Endothelial cell of umbilical vein (primary cell): ENCODE measurements at places on chromosomes 3 and 15.

GRCh38 chr3:55723653-55724406, 236.7 kb upstream of the WNT5A start:
- DNase-seq, result no peak

GRCh38 chr3:45582430-45582829, 12.1 kb upstream of the LIMD1 start:
- DNase-seq, result no peak

- DNase-seq, result no peak
Measured at GRCh38 chr3:72782521-72782920, 65.7 kb downstream of the SHQ1 start.

DNA sequence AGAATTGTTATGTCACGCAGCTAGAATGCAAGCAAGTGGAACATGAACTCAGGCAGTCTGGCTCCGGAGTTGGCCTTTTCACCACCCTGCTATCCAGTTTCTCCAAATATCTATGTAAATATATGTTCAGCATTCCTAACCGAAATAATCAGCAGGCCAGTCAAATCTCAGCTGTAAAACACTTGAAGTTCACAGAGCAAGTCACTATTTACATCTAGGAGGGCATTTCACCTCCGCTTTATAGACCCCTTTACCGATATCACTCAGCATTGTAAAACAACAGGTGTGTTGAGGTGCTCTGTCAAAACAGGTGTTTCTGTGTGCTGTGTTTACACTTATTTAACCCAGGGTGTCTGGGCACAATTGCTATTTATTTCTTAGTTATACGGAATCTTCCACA, 12.2 kb upstream of the HES1 start:
- no peak for DNase-seq
